Neural crest cell (in vitro differentiated cells): ENCODE measurements at places on chromosomes 16 and 17.

DNA sequence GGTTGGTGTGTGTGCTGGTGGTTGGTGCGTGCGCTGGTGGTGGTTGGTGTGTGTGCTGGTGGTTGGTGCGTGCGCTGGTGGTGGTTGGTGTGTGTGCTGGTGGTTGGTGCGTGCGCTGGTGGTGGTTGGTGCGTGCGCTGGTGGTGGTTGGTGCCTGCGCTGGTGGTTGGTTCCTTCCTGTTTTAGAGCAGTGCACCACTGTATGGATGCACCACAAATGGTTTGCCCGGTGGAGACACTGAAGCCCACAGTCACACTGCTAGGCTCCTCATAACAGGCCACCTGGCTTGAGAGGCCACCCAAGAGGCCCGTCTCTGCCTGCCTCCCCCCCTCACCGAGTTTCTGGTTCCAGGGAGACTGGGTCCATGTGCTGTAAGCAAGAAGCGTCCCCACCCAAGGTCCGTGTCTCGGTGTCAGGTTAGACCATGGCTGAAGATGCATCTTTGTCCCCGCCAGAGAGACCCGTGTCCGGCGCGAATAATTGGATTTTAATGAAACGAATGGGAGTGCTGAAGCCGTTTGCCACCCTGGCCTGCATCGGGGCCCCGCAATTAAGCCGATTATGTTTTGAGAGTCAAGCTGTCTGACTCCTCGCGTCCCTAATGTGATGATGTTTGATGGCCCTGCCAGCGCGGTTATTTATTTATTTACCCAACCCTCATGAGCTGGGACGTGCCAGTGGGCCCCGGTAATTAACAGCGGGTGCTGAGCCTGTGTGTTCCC, 161.3 kb upstream of the GSE1 start:
- DNase-seq: no peak

GRCh38 chr16:27317738-27318391, 4.1 kb downstream of the IL4R start:
- DNase-seq: no peak

DNA sequence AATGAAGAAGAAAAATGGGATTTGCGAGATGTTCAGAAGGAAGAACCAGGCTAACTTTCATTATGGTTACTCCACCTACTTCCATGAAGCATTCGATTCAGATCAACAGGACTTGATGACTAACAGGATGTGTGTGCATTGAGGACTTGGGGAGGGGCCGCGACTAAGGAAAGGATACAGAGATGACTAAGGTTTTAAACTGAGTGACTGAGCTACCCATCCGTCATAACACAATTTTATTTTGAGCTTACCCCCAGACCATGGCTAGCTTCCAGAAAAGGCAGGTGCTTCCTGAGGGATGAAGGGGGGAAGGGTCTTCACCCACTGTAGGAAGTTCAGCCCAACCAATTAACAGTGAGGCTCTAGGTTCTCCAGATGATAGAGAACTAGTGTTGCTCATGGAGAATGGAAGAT, 2.5 kb upstream of the CDYL2 start:
- DNase-seq: no peak

DNA sequence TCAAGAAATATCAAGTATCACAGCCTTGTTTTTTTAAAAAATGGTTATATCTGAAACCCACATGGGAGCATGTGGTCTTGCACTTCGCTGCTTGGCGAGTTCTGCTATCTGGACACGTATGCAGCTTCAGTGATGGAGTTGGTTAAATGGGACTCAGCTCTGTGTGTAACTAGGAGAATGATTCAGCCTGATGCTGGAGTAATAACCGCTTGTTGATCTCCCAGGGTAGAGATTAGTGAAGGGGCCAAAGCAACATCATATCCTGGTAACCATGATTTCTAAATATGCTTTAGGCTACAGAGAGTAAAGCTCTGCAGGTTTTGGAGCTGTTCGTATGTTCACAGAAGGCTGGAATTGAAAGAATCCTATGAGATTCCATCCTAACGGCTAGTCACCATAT, 63.2 kb downstream of the IQCK start:
- no peak for DNase-seq

DNA sequence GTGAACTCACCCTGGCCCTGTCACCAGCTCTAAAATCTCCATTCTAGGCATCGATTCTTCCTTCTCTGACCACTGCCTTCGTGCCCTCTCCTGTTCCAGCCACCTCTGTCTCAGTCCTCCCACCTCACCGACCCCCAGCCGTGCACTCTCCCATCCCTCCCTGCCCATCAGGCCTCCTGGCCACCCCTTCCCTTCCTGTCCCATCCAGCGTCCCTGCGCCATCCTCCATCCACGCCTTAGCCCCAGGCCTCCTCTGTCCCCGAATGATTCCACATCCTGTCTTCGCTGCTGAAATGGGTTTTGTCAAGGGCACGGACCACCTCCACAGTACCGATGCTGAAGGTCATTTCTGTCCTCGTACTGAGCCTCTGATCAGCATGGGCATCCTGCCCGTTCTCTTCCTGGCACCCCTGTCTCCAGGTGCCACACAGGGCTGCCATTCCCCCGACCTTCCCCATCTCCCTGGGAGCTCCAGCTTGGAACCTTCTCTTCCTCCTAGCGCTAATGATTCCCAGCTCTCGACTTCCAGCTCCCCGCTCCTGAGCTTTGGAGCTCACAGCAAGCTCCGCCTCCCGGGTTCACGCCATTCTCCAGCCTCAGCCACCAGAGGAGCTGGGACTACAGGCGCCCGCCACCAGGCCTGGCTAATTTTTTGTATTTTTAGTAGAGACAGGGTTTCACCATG, 2.6 kb downstream of the TRIM65 start:
- DNase-seq: no peak

- DNase-seq: no peak
These were observed 11.5 kb upstream of the PIPOX start for GRCh38 chr17:29031488-29031887.

- DNase-seq: peak; percentile 44
These were observed 14.0 kb downstream of the LASP1 start for GRCh38 chr17:38883592-38884526.

DNA sequence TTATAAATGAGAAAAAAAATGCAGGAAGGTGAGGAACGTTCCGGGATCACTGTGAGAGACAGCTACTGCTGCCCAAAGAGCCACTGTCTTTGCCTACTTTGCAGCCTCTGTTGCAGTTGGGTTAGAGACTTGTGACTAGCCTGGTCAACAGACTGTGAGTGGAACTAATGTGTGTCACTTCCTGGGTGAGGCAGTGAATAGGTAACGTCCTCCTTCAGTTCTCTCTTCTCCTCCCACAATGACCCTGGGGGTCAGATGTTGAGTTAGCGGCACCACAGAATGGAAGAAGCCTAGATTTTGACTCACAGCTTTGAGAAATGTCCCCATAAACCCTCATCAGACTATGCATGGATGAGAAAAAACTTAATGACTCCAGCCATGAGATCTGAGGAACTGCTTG, 5.2 kb downstream of the C16orf46 start:
- DNase-seq: no peak

GRCh38 chr16:6204945-6205344, 1107.3 kb upstream of the EEF2KMT start:
- no peak for DNase-seq

- no peak for DNase-seq
These were observed 63.2 kb upstream of the TRAP1 start for GRCh38 chr16:3780570-3780969.

- no peak for DNase-seq
These were observed 15.0 kb upstream of the SPHK1 start for GRCh38 chr17:76369379-76369778.

DNA sequence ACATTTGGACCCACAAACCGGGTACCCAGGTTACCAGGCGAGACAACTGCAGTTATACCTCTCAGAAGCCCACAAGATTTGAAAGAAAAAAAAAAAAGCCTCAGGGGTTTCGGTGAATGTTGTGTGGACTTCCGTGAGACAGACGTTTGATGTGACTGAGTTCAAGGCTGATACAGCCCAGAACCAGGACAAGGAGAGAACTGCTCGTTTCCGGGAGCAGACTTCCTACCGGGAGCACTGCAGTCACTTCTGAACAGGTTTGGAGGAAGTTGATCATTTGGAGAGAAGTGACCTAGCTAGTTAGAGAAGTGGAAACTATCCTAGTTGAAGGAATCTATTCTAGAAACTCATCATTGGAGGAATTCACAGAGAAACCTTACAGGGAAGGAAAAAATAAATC, 847 bp downstream of the CKLF start:
- DNase-seq: no peak

- no peak for DNase-seq
These were observed 88.1 kb upstream of the ASIC2 start for GRCh38 chr17:33381201-33381600.

DNA sequence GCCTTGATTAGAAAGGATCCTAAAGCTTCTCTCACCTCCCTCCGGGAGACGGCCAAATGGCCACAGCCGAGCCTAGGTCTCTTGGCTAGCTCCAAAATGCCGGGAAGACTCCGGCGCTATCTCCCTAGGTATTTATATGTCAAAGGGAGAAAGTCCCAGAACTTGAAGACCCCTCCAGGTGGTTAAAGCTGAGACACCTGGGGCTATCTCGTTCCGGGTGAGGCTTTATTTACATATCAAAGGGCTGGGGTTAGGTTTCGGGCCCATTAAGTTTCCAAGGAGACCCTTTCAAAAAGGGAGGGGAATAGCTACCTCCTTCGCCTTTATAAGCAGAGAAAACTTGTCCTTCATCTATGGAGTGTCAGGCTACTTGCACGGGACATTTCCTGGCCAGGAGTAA, 70.9 kb upstream of the KIFC3 start:
- no peak for DNase-seq

- no peak for DNase-seq
These were observed 16.2 kb downstream of the IRX5 start for GRCh38 chr16:54946909-54947308.

GRCh38 chr17:51230306-51230705, 29.5 kb downstream of the MBTD1 start:
- DNase-seq: no peak

DNA sequence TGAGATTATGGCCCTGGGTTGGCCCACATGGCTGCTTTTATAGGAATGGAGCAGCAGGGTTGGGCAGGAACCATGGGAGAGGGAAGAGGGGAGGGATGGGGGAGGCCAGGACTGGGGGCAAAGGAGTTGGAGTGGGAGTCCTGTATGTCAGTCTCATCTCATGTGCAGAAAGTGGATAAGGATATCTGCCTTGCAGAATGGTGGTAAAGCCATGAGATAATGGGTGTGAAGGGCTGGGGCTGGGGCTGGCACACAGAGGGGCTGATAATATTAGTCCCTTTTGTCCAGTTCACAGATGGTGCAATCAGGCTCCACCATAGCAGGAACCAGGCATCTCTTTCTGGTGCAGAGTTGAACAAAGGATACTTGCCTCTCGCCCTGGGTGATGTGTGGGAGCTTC, 101.3 kb downstream of the MRM1 start:
- DNase-seq: no peak

- DNase-seq: no peak
These were observed 39.9 kb downstream of the SMPD3 start for GRCh38 chr16:68408428-68408827.

- DNase-seq: no peak
These were observed 7.8 kb downstream of the SYCE1L start for GRCh38 chr16:77207030-77207429.

DNA sequence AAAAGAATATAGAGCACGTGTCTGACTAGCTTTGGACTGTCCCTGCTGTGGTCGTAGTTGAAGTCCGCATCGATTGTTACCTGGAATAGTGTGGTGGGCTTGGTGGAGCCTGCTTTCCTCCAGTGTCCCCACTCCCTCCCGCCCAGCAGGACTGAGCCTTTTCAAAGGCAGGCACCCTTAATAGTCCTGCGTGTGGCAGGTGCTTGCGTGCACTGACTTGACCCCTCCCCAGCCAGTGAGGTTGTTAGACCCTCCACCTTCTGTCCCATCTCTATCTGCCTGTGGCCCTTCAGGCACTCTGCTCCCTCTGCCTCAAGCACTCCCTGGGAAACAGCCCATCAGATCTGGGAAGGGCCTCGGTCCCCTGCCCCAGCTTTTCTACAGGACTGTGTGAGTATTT, 36.6 kb downstream of the TMEM11 start:
- DNase-seq: no peak

DNA sequence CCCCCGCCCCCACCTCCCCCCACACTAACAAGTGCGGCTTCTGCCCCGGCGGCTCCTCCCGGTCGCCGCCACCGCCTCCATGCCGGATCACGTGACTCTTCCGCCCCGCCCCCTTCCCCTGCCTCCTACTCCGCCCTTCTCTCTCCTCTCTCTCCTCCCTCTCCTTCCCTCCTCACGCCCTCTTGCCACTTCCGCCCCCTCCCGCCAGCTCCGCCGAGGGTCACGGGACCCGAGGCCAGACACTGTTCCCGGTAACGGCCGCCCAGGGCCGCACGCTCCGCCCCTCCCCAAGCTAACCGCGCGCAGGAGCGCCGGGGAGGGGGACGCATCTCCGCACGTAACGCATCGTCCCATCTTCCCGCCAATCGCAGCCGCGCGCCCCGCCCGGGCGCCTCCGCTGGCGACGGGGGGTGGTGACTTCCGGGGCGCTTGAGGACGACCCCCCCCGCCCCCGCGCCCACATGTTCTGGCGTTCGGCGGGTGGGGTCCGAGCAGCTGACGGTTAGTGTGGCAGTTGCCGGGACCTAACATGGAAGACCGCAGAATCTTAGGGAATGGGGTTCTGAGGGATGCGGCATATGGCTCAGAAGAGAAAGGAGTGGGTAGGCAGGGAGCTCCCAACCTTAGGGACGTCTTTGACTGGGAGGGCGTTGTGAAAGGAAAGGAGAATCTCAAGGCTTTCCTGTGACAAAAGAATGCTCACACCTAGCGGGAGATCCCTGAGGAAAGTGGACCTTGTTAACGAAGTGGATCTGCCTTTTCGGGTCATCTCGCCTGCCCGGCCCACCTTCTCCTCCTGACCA, at the start of gene USP32:
TSS of gene USP32 (minus strand) at position 92 of the 803 bp plus-strand sequence. CDS start 194 bp downstream, outside the sequence.
- peak; percentile 98 for DNase-seq

GRCh38 chr17:29505836-29506235, 61.0 kb downstream of the ABHD15 start:
- DNase-seq: no peak

GRCh38 chr16:28180655-28181460, 30.9 kb downstream of the XPO6 start:
- DNase-seq: no peak

DNA sequence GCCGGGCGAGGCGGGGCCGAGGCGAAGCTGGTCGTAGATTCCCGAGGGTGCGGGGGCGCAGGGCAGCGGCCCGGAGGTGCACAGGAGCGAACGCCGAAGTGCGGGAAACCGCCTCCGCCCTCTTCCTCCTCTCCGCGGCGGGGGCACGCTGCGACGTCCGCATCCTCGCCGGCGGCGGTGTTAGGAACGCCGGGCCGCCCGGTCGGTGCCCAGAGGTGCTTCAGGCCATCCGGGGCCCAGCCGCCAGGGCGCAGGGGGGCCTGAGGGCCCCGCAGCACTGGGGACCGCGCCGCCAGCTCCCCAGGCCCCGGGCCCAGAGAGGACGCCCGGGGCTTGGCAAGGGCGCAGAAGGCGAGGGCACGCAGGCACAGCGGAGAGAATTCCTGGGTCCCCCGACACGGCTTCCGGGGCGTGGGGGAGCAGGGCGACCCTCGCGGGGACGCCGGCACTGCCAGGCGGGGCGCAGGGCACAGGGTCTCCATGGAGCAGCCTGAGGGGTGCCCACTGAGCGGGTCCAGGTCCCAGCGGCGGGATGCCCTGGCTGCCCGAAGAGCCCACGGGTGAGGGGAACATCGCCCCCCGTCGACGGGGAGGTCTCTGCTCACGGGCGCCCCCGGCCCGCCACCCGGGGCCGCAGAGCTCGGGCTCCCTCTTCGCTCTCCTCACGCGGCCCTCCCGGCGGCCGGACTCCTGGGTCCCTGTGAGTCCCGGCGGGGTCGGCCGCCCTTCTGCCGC, 576 bp downstream of the EPOP start:
- no peak for DNase-seq

- DNase-seq: no peak
These were observed 6.4 kb downstream of the ZFPM1 start for GRCh38 chr16:88459366-88460073.
